Bone marrow (tissue), 2 donors: ENCODE measurements at places on chromosomes 11 and 22.

DNA sequence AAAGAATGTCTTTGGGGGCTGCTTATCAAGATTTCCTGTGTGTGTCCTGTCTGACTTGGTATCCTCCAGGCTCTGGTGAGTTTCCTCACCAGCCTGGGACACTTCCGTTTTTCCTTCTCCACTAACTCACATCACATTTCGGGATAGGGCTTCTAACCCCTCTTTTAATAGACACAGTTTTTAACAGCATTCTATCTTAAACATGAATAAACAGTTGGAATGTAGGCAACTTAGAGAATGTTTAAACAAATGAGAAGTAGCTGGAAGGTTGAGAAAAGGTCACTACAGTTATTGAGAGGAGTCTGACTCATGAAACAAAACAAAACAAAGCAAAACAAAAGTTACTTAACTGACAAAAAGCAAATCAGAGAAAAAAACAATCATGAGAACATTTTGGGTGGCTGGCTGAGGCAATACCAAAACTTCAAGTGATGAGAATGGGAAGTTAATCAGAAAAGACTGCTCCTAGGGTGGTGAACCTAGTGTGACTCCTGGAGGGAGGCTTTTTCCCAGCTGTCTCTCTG is 64.7 kb upstream of the CTSC start:
- DNase-seq, result peak; percentile 83

GRCh38 chr11:83409476-83409875 is 123.3 kb upstream of the CCDC90B start:
- no peak for DNase-seq

DNA sequence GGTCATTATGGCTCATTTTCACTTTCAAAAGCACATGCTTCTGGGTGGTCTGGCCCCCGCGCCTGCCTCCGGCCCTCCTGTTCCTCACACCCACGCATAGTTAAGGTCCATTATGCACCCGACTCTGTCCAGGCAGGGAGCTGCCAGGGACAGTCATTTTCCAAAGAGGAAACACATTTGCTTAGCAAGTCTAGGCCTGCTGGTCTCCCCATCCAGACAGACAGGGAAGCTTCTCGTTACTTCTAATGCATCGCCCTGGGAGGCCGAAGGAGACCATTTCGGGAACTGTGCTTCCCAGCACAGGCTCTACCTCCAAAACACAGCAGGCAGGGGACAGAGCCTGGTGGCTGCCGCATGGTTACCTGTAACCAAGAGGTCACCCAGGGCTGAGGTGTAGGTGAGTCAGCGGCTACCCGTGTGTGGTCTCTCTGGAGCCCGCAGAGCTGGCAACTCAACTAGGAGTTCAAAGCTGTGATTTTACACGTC is 87.1 kb upstream of the SHANK2 start:
- no peak for DNase-seq

DNA sequence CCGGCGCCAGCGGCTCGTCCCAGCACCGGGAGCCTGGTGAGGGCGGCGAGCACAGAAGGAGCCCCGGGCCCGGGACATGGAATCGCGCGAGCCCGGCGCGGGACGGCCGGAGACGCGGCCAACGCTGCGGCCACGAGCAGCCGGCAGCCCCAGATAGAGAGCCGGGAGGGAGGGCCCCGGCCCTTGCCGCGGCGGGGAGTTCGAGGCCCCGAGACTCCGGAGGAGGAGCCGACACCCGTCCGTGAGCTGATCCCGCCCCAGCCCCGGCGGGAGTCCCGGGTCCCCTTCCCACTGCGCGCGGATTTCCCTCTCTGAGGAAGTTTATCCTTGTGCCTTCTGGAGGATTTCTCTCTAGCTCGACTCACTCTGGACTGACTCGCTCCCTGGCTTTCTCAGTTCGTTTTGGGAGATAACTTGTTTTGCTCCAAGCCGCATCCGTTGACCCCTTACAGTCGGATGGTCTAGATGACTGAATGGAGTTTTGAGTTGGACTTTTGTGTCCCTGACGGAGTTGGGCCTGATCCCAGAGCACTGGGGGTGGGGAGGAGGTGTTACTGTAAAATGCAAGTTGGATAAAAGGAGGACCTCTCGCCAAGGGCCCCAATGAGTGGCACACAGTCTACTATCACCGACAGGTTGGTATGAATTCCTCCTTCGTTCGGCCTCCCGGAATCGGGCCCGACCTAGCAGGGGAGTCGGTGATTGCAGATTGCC is 585 bp downstream of the ARHGEF12 start:
- DNase-seq, result no peak

DNA sequence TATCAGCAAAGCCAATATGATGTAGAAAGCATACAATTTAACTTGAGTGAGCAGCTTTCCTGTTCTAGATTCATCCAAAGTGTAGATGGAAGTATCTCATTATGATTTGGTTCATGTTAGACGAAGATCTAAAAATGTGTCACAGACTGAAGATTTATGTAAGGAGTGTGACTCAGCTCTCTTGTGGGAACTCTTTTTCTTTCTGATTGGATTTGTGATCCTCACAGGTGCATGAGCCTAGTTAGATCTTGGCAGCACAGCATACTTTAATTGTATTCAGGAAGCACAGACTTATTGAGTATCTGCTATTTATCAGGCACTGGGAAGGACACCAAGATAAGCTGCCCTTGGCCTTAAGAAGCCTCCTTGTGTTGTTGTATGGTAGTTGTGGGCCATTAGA is 147.1 kb downstream of the C11orf91 start:
- DNase-seq, result no peak

DNA sequence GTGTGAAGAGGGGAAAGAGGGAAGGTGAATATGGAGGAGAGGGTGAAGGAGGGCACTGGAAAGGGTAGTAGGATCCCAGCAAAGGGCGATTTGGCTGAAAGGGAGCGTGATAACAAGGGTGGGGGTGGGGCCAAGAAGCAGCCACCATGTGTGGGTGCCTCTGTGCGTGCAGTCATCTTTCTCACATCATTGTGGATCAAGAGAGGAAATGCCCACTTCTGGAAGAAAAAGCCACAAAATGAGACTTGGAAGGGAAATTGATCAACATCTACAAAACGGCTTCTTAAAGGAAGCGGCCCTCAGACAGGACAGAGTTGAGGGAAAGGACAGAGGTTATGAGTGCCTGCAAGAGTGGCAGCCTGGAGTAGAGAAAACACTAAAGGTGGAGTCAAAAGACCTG is 1.2 kb upstream of the CXCR5 start:
- DNase-seq, result no peak

- DNase-seq, result no peak
These were observed 247.1 kb downstream of the C11orf87 start for GRCh38 chr11:109668973-109669634.

GRCh38 chr22:41687901-41688364 is 734 bp downstream of the SNU13 start:
- DNase-seq, result no peak

DNA sequence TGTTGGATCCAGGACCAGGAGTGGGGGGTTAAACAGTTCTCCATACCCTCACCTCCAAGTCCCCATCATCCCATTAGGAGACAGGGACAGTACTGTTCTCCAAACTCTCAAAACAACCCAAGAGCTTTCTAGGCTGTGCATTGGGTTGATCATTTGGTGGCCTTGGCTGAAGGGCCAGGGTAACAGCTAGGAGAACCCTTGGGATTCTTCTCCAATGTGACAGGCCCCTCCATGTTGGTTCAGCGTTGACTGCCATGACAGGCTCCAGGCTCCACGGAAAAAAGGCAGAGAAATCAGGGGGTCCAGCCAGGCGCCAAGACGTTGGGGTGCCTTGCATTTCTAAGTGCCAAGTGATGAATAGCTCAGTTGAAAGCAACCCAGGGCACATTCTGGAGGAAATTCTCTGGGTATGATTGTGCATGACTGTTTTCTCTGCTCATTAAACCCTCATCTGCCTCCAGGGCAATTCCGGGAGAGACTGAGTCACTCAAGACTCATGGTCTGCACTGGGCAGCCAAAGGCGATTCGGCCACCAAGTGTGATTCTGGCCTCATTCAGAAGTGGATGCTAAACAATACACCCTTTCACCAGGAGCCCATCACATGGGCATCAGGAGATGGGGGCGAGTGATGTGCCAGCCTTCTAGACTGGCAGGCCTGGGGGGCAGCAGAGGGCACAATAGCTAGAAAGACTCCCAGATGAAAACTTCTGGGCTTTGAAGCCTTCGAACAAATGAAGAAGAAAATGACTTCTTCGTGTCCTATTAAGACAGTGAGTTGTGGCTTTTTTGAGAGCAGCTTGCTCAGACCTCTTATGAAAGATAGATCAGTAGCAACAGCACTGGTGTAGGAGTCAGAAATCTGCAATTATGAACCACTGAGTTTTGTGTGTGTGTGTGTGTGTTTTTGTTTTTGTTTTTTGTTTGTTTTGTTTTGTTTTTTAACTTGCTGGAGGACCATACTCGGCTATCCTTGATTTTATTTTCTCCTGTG is 27.7 kb downstream of the CD44 start:
- no peak for DNase-seq

DNA sequence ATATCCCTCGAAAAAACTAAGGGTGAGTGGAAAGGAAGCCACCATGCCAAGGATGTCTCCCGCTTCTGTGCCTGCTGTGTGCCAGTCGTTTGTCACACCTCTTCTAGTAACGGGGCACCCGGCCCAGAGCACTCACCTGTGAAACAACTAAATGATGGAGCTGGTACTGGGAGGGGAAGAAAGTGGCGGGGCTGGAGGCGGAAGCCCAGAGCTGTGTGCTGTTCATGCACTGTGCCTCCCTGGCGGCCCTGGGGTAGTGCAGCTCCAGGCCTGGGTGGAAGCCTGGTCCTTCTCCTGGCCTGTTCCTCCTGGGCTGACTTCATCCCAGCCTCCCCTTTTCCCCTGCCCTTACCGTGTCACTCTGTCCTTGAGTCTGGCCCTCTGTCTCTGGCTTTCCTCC is 130.2 kb downstream of the CEP164 start:
- DNase-seq, result no peak

GRCh38 chr11:25775603-25776002 is 556.3 kb upstream of the ANO3 start:
- no peak for DNase-seq

DNA sequence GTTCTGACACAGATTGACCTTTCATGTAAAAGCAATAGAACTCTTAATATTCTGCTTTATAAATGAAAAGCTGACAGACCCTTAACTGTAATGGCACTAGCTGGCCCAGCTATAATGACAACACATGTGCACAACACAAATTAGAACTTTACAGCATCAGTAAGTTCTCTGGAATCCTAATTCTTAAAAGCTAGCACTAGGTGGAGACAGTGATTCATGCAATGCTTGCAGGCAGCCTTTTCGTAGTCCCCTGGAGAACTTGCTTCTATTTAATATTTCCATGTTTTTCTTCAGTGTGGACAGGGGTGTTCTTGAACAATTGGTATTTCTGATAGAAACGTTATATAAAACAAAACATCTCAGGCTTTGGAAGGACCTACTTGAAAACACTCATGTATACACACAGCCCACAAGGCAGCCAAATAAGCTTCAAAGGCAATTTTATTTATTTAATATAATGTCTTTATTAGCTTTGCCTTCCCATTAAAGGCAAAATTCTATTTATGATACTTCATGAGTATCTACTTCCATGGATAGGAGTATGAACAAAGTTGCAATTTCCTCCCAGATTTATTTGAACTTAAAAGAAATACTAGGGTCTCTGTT is 374.3 kb upstream of the MPPED2 start:
- no peak for DNase-seq

- no peak for DNase-seq
These were observed 905 bp upstream of the UCP3 start for GRCh38 chr11:74009675-74010305.

DNA sequence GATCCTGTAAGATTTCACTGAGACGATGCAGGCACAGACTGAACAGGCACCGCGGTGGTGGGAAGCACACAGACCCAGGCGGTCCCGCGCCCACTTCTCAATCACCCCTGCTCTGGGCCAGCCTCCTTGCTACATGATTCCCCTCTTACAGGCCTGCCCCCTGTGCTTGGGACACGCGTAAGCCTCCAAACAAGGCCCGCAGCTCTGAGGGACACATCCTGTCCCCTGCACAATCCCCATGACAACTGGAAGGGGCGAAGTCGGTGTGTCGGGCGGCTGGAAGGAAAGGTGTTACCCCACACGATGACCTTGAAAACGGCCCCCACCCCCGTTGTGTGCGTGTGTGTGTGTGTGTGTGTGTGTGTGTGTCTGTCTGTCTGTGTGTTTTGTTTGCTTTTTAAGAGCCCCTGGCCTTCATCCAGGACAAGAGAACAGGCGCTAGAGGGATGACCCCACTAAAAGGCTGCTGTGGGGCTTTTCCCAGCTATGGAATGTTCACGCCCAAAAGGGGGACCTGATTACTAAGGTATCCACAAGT is 13.1 kb downstream of the CELSR1 start:
- no peak for DNase-seq

DNA sequence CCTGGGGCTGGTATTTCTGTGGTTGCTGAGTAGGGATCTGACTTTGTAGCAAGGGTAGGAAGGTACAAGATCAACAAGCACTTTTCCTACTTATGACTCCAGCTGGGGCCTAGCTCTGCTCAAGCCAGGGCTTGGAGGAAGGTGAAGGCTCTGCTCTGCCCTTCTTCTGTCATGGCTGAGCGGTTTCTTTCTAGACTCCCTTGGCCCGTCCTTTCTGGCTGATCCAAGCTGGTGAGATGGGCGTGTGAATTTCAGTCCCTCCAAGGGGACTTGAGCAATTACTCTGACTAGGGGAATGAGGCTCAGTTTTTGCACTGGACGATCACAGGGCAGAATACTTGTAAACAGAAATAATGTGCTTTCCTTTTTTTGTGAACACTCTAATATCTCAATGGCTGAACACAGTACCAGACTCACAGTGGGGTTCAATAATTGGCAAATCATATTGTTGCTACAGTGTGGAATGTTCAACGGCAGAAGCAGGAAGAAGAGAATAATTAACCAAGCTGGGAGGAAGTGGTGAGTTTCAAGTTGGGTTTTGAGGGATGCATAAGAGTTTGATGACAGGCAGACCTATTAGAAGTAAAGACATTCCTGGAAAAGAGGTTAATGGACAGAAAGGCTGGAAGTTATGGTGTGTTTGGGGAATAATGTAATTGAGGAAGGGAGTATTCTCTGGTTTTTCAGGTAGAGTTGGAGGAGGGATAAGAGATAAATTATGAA is 507.6 kb downstream of the MIAT start:
- no peak for DNase-seq

DNA sequence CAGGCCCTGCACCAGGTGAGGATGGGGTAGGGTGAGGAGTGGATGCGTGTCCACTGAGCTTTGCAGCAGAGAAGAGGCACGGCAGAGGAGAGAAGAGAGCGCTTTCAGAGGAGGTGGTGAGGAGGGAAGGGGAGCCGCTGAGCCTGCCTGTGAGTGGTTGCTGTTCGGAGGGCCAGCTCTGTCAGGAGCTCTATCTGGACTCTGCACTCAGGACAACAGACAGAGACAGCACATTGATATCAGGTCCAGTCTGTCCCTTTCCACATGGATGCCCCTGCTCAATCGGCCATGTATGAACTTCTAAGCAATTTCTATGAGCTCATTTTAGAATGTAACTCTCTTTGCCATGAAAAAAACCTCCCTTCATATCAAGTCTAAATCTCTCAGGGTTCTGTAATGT is 158.6 kb downstream of the KIRREL3 start:
- no peak for DNase-seq

- no peak for DNase-seq
These were observed 2.3 kb downstream of the CCDC86 start for GRCh38 chr11:60844045-60844869.
